ENCODE measurements at places on chromosomes 16 and 17. TPM values are rescaled to one million over a fixed set of nuclear protein-coding genes. Genes with fewer than 3 reads are reported as not detected.

Gene PRSS36
- total RNA-seq, result 6.6 TPM

Gene HIC1
- total RNA-seq, result 16.3 TPM

Gene SYNGR3
- total RNA-seq, result not detected

- no peaks in the 10 kb centered on the region for H3K27me3 ChIP-seq
- no peaks in the 10 kb centered on the region for H3K4me1 ChIP-seq
- no peak for DNase-seq
- H3K27ac ChIP-seq, result no peak overlapping the region
These were observed 153.4 kb downstream of the LGALS9B start for GRCh38 chr17:20313891-20314290.

DNA sequence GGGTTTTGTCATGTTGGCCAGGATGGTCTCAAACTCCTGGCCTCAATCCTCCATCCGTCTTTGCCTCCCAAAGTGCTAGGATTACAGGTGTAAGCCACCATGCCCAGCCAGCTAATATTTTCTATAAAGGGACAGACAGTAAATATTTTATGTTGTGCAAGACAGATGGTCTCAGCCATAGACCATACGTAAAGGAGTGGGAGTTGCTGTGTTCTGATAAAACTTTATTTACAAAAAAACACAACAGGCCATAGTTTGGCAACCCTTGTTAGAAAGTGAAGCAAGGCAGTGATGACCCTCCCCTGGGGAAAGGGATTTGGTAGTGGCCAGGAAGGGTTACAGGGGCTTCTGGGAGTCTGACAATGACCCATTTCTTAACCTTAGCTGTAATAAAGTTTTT lies 119.7 kb downstream of the GSG1L start:
- H3K4me1 ChIP-seq, result no peaks in the 10 kb centered on the region
- no peak overlapping the region for H3K4me3 ChIP-seq
- no peak for DNase-seq
- H3K27ac ChIP-seq, result no peak overlapping the region

DNA sequence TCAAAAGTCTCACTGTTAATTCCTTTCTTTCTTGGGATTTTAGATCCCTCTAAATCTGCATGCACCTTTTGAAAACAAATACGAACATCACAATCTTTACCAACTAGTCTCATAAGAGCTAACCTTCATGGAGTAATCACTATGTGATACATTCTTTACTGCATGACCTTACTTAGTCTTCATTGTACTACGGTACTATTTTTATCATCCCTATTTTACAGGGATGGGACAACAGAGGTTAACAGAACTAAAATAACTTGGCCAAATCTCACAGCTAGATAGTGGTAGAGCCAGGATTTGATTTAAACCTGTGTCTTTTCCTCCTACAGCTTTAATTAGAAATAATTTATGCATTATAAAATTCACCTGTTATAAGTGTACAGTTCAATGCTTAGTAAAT lies 32.9 kb upstream of the TAOK1 start:
- no peak overlapping the region for H3K4me3 ChIP-seq
- H3K27me3 ChIP-seq, result no peaks in the 10 kb centered on the region
- no peaks in the 10 kb centered on the region for H3K36me3 ChIP-seq
- no peaks in the 10 kb centered on the region for H3K4me1 ChIP-seq
- H3K27ac ChIP-seq, result no peak overlapping the region
- no peak for DNase-seq

GRCh38 chr17:75048249-75048878 lies 1.3 kb downstream of the KCTD2 start:
- peaks cover 5% of the 10 kb centered on the region for H3K36me3 ChIP-seq
- no peak overlapping the region for H3K27ac ChIP-seq
- H3K4me3 ChIP-seq, result peak overlapping the region; percentile 60
- peaks cover 16% of the 10 kb centered on the region for H3K4me1 ChIP-seq
- no peaks in the 10 kb centered on the region for H3K27me3 ChIP-seq

Gene IQCK
- total RNA-seq, result 93.8 TPM

DNA sequence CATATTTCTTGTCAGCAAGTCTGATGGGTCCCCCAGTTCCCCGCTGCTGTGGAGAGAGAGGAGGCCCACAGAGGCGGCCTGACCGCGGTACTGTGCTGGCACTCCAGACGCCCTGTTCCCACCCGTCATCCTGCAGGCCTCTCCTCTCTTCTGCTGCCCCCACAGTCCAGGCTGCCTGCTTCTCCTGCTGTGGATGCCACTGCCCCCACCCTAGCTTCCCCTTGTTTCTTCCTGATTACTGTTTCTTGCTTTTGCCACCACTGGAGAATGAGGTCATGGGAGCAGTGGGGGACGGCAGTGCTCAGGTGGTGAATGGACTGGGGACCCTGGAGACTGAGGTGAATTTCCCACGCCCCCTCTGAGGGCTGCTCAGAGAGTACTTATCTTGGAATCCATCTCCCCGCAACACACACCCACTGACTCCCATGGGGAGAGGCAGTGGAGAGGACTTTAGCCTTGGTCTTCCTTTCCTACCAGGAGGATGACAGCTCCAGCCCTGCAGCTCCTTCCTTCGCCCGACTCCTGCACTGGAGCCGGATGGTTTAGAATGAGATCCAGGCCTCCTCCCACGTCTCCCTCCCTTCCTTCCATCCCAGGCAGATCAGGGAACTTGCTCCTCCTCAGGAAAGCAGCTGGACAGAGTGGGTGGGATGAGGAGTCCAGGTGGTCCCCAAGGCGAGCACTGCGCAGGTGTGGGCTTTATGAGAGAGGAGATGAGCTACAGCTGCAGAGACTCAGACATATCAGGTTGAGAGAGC lies 60.4 kb downstream of the PLXDC1 start:
- H3K4me3 ChIP-seq, result no peak overlapping the region
- DNase-seq, result no peak
